ENCODE measurements at places on chromosomes 2 and 18.

DNA sequence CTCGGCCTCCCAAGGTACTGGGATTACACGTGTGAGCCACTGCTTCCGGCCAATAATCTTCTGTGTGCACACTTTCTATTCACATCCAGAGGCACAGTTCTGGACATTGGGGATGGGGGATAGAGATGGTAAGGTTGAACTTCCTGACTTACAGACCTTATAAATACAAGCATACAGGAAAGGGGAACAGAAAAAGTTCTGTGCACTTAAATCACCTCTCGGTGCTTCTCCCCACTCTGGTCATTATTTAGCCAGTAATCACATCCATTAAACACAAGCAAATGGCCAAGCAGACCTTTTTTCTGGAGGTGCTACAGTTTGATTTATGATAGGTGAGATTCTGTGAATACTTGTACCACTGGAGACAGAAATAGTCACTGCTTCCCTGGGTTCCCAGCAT lies 110.6 kb downstream of the CRIM1 start:
- no peak for DNase-seq
- no peaks in the 10 kb centered on the region for H3K4me1 ChIP-seq
- H3K27ac ChIP-seq: no peak overlapping the region

DNA sequence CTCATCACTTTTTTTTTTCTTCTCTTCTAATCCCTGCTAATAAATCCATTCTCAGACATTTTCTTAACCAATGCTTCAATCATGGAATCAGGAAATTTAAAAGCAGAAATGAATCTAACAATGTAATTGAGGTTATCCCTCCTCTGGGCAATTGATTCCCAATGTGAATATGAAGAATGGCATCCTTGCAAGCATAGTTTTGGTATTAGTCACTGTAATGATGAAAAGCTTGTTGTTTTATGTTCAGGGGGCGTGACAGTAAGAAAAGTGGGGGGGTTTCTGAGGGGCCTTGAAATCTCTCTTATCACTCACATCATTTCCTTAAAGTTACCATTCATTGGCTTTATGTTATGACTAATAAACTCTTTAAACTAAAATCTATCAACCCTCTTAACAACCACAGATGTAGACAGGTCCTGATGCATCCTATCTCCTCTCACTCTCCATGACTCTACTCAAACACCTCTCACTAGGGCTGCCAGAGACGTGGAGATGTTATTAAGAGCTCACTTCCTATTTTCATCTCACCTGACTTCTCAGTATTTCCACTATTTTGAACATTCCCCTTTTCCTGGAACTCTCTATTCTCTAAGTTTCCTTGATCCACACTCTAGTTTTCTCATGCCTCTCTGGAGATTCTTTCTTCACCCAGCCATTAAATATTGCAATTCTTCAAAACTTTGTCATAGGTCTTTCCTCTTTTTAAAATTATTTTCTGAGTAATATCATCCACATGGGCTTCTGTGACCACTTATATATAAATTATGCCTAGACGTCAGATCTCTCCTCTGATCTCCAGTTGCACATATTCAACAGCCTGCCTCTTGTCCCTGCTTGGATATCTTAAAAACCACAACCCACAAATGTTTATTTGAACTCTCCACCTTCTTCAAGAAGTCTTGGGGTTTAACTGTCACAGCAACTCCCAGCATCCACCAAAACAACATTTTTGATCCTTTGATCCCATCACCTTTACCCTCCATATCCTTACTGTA lies 332.9 kb downstream of the CDH2 start:
- no peak overlapping the region for H3K27ac ChIP-seq
- DNase-seq: no peak
- H3K27me3 ChIP-seq: no peaks in the 10 kb centered on the region
- no peaks in the 10 kb centered on the region for H3K4me1 ChIP-seq

DNA sequence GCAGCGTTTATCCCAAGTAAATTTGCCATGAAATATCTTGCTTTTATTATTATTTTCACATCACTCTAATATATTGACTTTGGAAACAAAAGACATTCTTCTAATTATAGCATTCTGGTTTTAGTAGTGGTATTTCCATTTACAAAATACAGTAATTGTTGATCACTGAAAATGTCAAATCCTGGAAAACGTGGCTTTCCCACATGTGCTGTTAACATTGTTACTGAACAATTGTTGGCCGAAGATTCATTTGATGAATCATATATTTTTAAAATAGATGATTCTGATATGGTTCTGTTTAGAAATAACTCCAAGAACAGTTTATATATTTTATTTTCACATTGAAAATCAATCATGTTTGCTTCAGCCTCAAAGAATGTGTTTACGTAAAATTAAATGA lies 32.9 kb downstream of the SP140 start:
- H3K4me3 ChIP-seq: no peak overlapping the region
- H3K4me1 ChIP-seq: no peaks in the 10 kb centered on the region
- no peaks in the 10 kb centered on the region for H3K36me3 ChIP-seq
- no peak overlapping the region for H3K27ac ChIP-seq

DNA sequence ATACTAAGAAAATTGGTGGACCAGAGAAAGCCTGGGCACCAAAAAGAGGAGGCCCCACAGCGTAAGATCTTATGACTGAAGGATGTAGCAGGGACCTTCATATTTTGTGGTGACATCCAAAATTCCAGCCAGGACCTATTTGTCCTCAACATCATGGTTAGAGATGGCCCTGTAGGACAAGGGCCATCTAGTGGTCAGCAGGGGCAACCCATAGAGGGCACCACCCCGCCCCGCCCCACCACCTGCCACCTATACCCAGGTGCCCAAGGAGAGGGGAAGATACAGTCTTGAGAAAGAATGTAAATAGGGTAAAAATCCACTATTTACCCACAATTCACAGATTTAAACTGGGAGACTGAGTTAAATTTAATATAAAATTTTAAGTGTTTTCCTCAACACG lies 59.6 kb upstream of the TMEM163 start:
- no peak overlapping the region for H3K4me3 ChIP-seq
- no peaks in the 10 kb centered on the region for H3K36me3 ChIP-seq
- no peak for DNase-seq
- no peak overlapping the region for H3K27ac ChIP-seq

DNA sequence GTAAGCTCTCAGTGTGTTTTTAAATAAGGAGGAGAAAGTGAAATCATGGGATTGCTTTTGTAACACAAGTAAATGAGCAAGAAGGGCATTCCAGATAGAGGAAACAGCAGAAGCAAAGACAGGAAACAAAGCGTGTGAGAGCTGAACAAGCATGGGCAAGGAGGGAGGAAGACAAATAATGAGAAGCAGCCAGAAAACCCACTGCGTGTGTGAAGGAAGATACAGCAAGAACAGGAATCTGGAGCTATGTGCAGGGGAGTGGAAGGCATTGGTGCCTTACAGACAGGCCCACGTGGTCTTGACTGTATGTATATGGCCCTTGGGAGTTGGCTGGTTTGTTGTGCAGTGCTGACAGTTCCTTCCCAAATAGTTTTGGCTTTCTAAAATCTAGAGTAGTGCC lies 88.6 kb downstream of the AAK1 start:
- no peak overlapping the region for H3K4me3 ChIP-seq
- H3K4me1 ChIP-seq: peaks cover 9% of the 10 kb centered on the region
- H3K27me3 ChIP-seq: no peaks in the 10 kb centered on the region
- H3K27ac ChIP-seq: no peak overlapping the region
- no peak for DNase-seq

Data from colonic mucosa (tissue), 4 donors.